ENCODE measurements at places on chromosomes 5 and 9.

GRCh38 chr5:74587300-74587699 lies 53.2 kb downstream of the ENC1 start:
- no peak for DNase-seq

GRCh38 chr9:109504689-109505088 lies 6.6 kb upstream of the PTPN3 start:
- DNase-seq = no peak

GRCh38 chr5:177112589-177113220 lies 20.9 kb upstream of the NSD1 start:
- no peak for DNase-seq

- no peak for DNase-seq
Observed at GRCh38 chr5:142529626-142530278, 156.1 kb downstream of the FGF1 start.

DNA sequence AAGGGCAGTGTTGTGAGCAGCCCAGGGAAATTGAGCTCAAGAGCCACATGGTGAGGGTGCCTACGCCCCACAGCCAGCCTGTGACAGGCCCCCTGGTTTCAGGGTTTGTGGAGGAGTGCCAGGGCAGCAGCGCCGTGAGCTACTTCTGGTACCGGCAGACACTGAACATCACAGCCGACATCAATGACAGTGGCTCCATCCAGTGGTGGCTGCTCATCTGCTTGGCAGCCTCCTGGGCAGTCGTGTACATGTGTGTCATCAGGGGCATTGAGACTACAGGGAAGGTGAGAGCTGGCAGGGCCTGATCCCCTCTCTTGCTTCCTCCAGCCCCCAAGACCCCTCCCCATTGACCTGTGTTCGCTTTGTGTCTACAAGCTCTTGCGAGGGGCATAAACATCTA lies 10.2 kb downstream of the SLC6A18 start:
- peak; percentile 43 for DNase-seq

DNA sequence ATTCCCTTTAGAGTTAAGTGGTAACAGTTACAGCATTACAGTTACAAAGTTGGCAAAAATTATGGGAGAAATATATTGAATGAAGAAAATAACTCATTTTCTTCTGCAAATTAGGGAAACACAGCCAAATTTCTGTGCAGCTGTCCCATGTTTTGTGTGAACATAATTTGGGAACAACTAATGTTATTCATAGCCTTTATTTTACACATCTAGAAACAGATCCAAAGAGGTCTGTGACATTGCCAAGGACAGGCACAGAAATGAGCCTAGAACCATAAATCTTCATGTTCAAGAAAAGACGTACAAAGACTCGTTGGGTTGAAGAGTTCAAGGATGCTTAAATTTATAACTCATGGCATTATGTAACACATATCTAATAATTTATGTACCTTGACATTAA lies 114.1 kb upstream of the TXNDC8 start:
- no peak for DNase-seq

- DNase-seq = no peak
Observed at GRCh38 chr5:113188436-113188835, 211.8 kb downstream of the DCP2 start.

GRCh38 chr9:27538647-27539046 lies 9.0 kb upstream of the MOB3B start:
- DNase-seq = no peak

GRCh38 chr5:9126490-9126889 lies 419.4 kb downstream of the SEMA5A start:
- no peak for DNase-seq

DNA sequence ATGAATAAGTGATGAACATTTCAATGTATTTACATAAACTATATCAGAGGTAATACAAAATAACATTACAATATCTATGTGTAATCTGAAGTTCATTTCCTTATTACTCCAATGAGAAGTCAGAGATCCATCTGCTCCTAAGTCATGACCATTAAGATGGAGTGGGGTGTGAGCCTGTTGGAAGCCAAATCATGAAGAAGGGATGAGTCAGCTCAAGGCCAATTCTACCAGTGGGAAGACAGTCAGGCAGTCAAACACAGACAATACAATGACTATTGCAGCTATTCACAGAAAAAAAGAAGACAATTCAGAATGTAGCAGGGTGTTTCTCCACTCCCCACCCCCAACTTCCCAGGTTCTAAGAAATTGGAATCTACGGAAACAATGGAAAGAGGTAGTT lies 155.0 kb downstream of the NFIB start:
- no peak for DNase-seq

DNA sequence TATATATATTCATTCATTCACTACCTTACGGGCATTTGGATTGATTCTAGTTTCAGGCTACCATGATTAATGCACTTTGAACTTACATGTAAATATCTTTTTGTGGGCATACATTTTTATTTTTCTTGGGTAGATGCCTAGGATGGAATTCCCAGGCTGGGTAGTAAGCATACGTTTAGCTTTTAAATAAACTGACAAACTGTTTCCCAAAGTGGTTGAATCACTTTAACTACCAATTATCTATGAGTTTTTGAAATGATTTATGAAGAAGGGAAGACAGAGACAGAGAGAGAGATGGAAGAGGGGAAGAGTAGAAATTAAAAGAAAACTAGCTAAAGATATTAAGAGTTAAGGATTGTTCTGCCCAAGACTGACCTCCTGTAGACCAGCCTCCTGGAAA lies 612.6 kb downstream of the PSAT1 start:
- no peak for DNase-seq

- DNase-seq = no peak
Observed at GRCh38 chr5:76737846-76738245, 21.9 kb downstream of the F2R start.

GRCh38 chr9:19807182-19807892 lies 18.5 kb upstream of the SLC24A2 start:
- no peak for DNase-seq

- no peak for DNase-seq
Observed at GRCh38 chr9:69593301-69593700, 78.9 kb downstream of the APBA1 start.

DNA sequence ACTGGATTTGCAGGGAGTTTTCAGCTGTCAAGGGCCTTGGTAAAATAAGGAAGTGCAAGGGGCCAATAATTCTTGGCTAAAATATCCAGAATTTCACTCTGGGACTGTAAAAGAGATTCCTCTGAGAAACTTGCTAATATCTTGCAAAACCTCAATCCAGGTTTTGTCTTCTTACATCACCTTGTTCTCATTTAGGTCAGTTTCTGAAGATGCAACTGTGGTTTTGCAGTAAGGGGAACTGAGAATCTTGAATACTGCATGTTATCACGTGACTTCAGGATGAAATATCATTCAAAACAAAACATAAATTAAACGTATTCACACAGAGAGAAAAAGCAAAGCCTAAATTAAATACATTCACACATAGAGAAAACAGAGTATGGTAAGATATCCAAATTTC lies 35.0 kb upstream of the RIC1 start:
- DNase-seq = peak; percentile 91

GRCh38 chr9:132780230-132781007 lies 97.7 kb downstream of the AK8 start:
- DNase-seq = no peak

DNA sequence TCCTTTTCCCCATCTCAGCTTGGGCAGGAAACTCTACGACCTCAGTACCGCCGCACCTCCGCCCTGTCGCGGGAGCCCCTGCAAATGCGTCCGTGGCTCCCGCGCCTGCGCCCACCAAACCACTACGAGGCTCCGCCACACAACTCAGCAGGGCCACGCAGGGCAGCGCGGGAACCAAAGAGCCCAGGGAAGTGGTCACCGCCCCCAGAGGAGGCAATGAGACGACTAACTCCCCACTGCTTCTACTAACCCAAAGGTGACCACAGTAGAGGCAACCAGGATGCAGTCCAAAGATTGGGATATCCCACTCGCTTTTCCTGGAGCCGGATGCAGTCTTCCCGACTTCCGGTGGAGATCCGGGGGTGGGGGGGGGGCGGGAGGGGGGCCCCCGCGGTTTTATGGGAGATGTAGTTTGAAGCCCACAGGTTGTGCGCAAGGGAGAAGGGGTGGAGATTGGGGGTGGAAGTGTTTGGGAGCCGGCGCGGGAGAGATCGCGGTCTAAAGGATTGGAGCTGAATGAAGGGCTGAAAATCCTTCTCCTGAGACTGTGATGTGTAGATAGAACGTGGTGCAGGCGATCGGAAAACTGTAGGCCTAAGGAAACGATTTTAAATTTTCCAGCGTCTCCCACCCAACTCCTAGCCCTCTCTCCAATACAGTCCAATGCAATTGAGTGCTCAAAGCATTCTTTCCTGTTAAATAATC lies at the start of gene NUDT12:
NUDT12 (minus strand) TSS at position 337 of the 705 bp plus-strand sequence. CDS start 2,541 bp downstream, outside the sequence.
- peak; percentile 44 for DNase-seq

GRCh38 chr9:35195683-35196082 lies 33.9 kb downstream of the UNC13B start:
- no peak for DNase-seq

DNA sequence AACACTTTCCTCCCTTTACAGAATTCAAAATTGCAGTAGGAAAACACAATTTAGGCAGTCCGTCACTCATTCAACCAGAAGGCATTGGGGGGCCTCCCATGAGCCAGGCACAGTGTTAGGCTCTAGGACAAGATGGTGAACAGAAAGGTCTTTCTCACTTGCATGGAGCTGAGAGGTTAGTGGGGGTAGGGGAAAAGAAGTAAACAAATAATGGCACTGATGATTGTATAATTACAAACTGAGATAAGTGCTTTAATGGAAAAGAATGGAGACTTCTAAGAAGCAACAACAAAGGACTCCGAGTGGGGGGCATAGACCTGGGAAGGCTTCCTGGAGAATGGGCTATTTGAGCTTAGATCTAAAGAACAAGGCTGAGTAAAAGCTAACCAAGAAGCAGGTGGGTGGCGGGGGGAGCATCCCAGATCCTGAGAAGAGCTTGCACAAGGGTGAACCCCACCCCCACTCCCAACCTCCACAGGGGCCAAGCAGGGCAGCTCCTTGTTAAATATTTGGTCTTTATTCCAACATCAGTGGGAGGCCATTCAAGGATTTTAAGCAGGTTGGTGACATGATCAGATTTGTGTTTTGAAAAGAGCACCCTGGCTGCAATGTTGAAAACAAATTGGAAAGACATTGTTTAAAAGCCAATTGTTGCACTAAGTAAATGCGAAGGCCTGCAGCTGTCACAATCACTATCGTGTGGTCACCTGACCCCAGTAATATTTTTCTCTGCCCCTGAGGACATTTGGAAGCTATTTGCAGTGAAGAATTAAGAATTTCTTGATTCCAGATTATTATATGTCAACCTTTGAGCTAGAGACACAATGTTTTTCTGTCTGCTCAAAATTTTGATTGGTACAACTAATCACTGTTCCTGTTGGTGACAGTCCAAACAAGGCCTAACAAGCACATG lies 73.9 kb upstream of the EFNA5 start:
- no peak for DNase-seq

DNA sequence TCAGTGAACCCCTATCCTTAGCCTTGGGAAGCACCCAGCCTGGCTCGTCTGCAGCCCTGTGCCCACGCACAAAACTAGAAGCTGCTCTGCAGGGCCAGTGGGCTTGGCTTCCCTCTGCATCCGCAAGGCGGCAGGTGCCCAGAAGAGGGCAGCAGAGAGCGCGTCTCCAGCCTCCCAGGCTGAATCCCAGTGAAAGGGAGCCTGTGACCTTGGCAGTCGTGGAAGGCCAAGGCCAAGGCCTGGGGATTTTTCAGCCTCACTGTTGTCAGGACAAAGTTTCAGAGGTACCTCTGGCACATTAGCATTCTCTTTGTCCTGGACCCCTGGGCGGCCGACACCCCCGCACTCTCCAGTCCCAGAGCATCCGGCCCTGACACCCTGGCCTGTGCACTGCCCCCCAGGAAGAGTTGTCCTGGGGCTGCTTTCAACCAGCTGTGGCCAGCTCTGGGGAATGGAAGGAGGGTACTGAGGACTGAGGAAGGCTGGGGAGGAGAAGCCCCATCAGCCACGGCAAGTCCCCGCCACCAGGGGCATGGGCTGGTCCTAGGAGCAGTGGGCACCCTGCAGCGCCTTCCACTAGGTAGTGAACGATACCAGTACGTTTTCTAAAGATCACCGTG lies 63.6 kb upstream of the IL17B start:
- peak; percentile 33 for DNase-seq

DNA sequence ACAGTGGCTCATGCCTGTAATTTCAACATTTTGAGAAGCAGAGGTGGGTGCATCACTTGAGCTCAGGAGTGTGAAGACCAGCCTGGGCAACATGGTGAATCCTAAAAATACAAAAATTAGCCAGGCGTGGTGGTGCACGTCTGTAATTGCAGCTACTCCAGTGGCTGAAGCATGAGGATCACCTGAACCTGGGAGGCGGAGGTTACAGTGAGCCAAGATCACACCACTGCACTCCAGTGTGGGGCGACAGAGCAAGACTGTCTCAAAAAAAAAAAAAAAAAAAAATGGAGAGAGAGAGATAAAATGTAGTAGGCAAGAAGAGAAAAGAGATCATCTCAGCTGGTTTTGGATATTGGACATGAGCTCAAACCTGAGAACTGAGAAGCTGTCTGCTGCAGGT lies 23.7 kb upstream of the ZCCHC7 start:
- DNase-seq = no peak

DNA sequence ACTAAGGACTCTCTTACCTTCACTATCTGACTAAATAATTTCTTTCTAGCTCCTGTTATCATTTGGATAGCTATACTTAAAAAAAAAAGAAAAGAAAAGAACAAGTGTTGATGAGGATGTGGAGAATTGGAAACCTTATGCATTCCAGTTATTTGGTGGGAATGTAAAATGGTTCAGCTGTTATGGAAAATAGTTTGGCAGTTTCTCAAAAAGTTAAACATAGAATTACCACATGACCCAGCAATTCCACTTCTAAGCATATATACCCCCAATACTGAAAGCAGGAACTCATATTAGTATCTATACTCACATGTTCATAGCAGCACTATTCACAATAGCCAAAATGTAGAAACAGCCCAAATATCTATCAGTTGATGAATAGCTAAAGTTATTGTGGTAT lies 61.1 kb downstream of the GNA14 start:
- no peak for DNase-seq

DNA sequence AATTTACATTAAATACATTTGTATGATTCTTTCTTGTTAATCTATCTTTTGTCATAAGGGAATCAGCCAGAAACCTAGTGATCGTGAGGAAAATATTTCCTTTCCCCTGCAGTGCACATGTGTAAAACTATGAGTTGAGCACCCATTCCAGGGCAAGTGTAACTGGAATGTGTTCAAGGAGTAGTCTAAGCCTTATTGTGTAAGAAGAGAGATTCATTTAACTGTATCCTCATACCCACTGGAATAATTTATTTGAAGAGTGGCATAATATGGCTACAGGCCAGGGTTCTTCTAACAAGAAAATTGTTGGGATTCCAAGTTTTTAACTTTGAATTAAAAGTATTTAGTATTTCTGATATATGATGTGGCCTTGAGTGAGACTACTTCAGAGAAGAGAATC lies 1692.7 kb downstream of the EFNA5 start:
- DNase-seq = no peak
